Endodermal cell (in vitro differentiated cells): ENCODE measurements at places on chromosomes 6 and 20.
A peak's percentile ranks its signal among the peaks of the same experiment; 100 is the strongest.

- DNase-seq = no peak
Observed at GRCh38 chr6:124393536-124393935, 568.7 kb upstream of the RNF217 start.

- peak; percentile 71 for DNase-seq
Observed at GRCh38 chr6:131510094-131510493, 62.9 kb upstream of the ARG1 start.

GRCh38 chr6:34938268-34938667 lies 49.2 kb downstream of the ANKS1A start:
- no peak for DNase-seq

GRCh38 chr20:4369119-4369797 lies 352.5 kb upstream of the PRND start:
- no peak for DNase-seq

- DNase-seq = no peak
Observed at GRCh38 chr6:54609981-54610380, 236.6 kb upstream of the FAM83B start.

- no peak for DNase-seq
Observed at GRCh38 chr20:44586289-44586911, 4.0 kb downstream of the PKIG start.

DNA sequence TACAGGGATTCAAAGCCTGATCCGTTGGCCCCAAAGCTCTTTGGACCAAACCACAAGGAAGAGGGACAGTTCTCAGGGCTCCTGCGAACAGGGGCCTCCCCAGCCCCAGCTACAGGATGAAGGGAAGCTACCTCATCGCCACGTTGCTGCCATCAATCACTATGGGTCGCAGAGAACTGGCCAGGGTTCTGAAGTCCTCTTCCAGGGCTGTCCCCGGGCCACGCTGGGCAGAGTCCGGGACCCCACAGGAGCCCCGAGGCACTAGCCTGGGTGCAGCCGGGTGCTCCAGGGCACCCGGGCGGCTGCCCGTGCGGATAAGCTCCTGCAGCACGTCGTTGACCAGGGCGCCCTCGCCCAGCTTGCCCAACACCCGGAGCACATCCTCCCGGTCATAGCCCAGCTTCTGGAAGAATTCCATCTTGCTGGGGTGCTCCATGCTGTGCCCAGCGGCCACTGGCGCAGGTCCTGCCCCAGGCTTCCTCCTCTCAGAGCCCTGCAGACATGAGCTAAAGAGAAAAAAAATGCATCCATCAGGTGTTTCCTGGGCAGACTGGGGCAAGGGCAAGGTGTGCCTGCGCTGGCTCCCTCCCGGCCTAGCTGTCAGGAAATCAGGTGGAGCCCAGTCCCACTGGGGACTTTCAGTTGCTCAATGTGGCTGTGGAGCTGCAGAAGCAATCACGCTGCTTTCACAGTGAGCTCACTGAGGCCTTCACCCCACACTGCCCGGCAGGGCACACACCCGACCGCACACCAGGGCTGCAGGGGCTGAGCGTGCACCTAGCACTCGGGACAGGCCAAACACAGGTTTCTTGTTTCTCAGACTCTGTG lies 10.5 kb downstream of the ZC3H12D start:
- no peak for DNase-seq

DNA sequence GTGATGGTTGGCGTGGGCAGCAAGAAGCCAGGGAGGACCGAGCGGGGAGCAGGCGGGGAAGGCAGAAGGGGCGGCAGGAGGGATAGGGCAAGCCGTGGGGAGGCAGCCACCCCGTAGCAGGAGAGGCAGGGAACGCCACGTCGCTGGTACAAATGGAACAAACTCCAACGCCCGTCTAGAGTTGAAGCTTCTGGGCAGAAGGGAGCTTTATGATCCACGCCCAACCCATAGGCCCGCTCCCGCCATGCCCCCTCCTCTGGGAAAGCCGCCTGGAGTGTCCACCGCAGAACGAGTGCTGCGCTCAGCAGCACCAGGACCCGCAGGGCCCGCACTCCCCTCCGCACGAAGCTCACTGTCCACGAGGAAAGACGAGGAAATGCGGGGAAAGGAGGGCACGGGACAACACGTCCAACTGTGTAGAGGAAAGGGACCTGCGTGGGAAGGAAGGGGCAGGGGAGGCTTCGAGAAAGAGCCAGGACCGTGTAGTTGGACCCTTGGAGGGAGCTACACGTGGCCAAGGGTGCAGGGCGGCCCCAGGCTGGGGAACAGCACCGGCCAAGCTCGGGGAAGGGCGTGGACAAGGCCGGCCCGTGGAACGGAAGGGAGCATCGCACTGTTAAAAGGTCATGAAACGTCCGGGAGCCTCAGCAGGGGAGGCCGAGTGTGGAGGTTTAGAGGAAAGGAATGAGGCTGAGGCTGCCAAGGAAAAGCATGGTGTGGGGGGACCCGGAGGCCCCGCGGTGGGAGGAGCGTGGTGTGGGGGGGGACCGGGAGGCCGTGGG lies 204.0 kb downstream of the DLL1 start:
- DNase-seq = peak; percentile 30

DNA sequence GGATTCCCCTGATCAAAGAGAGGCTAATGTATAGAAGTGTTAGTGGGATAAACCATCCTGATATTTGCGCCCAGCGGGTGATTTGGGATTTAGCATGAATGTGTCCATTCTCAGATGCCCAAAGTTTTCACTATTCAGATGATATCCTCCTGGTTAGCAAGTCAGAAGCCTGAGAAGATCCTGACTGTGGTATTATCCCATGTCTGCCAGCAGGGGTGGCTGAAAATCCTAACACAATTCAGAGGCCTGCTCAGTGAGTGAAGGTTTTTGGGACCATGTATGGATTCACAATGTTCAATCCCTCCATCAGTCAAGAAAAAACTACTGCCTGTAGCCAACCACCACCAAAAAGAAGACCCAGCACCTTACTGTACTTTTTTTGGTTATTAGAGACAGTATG lies 34.1 kb upstream of the SPACA1 start:
- DNase-seq = peak; percentile 58

- no peak for DNase-seq
Observed at GRCh38 chr6:139364302-139364981, 10.0 kb downstream of the CITED2 start.

GRCh38 chr6:122747573-122747972 lies 31.9 kb upstream of the FABP7 start:
- DNase-seq = no peak

DNA sequence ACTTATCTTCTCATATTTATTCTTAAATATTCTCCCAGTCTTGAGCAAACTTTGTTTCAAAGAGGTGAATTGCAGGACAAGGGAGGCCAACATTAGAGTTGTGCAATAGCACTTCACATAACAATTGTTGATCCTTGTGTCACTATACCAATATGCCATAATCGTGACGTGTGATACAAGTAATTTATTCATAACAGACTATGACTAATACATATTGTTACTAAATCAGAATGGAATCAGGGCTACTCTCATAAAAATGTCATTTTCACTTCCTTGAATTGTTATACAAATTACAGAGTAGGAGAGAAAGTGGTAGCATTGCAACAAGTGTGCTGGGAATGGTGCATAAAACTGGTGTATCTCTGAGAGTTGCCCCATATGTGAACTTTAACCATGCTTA lies 37.2 kb upstream of the PLCB1 start:
- no peak for DNase-seq

- no peak for DNase-seq
Observed at GRCh38 chr6:69848552-69848951, 17.8 kb upstream of the COL19A1 start.

DNA sequence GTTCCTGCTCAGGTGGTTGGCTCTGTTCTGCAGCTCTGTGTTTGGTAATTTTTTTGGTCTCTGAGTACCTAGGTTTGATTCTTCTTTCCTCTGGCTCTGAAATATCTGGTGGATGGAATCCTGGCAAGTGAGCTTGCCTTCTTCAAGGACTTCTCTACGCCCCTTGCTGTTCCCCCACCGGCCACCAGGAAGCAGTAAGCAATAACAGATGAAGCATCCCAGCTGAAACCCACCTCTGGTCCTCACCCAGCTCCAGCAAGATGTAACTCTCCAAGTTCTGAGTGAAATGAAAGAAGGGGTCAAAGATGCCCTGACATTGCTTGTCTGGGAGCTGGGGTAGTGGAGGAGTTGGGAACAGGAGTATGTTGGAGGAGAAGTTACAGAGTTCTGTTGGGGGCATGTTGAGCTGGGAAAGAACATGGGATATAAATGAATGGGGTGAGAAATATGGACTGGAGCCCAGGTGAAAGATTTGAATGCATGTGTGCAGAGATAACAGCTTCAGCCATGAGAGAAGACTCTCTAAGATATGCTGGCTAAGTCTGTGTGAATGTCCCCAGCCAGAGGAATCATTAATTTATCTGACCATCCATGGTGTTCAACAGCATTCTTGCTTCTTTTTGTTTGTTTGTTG lies 51.3 kb upstream of the GLP1R start:
- DNase-seq = peak; percentile 91

DNA sequence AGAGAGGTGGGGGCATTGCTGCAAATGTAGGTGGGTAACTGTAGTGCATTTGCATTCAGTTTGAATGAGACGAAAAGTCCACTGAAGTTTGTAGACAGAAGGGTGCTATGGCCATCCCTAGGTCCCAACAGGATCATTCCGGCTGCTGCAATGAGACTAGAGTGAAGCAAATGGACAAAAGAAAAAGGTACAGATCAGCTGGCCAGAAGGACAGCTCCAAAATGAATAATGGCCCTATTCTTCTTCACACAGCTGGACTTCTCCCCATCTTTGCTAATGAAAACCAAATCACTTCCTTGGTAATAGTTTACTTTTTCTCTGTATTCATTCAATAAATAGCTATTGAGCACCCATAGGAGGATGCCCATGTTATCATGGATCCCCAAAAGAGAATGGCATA lies 56.4 kb upstream of the TPD52L1 start:
- no peak for DNase-seq

GRCh38 chr6:49772285-49772684 lies 14.8 kb downstream of the PGK2 start:
- DNase-seq = no peak

GRCh38 chr6:16585805-16586204 lies 175.5 kb downstream of the ATXN1 start:
- no peak for DNase-seq

DNA sequence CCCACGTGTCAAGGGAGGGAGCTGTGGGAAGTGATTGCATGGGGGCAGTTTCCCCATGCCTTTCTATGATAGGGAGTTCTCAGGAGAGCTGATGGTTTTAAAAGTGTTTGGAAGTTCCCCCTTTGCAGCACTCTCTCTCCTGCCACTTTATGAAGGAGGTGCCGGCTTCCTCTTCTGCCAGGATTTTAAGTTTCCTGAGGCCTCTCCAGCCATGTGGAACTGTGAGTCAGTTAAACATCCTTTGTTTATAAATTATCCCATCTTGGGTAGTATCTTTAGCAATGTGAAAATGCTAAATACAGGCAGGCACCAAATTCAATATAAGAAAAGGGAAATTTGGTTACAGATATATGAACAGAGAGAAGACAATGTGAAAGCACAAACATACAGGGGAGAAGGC lies 96.4 kb upstream of the EPHA7 start:
- no peak for DNase-seq

- DNase-seq = no peak
Observed at GRCh38 chr6:130913120-130913519, 85.9 kb downstream of the SMLR1 start.
